NCI-H69 (cell line): ENCODE measurements at places on chromosomes 6 and 20.

GRCh38 chr20:63850689-63851547, 10.4 kb upstream of the ABHD16B start:
- no peak for DNase-seq

DNA sequence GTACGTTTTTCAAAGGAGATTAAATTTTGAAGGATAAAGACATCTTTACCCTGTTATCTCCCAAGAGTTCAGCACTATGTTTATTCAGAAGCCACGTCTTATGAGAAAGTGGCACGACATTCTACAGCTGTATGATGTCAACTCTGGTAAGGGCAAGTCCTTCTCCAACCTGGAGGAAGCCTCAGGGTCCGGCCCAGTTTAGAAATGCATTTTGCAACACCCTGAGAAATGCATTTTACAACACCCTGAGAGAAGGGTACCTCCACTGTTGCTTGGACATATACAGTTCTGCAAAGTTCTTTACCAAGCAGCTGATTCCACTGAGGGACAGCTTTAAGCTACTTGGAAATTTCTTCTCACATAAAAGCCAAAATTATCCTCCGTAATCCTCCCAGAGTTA, 17.5 kb downstream of the NAPB start:
- no peak for DNase-seq

GRCh38 chr20:24235296-24236175, 233.9 kb upstream of the SYNDIG1 start:
- DNase-seq = no peak

DNA sequence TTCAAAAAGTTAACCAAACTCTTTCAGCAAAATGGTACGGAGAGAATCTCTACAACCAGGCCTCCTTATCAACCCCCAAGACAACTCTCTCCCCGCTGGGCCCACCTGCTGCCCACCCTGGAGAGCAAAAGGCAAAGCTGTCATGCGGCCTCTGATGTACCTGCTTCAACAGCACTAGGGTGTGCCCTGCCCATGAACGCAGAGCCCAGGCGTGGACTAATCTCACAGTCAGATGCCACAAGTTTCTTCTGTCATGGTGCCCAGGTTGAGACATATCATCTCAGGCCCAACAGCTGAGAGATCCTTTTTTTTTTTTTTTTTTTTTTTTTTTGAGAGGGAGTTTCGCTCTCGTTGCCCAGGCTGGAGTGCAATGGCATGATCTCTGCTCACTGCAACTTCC, 26.3 kb downstream of the SLC2A4RG start:
- no peak for DNase-seq

- no peak for DNase-seq
Measured at GRCh38 chr6:2872423-2873358, 30.4 kb downstream of the SERPINB9 start.

- no peak for DNase-seq
Measured at GRCh38 chr6:149250951-149251350, 66.6 kb upstream of the TAB2 start.

DNA sequence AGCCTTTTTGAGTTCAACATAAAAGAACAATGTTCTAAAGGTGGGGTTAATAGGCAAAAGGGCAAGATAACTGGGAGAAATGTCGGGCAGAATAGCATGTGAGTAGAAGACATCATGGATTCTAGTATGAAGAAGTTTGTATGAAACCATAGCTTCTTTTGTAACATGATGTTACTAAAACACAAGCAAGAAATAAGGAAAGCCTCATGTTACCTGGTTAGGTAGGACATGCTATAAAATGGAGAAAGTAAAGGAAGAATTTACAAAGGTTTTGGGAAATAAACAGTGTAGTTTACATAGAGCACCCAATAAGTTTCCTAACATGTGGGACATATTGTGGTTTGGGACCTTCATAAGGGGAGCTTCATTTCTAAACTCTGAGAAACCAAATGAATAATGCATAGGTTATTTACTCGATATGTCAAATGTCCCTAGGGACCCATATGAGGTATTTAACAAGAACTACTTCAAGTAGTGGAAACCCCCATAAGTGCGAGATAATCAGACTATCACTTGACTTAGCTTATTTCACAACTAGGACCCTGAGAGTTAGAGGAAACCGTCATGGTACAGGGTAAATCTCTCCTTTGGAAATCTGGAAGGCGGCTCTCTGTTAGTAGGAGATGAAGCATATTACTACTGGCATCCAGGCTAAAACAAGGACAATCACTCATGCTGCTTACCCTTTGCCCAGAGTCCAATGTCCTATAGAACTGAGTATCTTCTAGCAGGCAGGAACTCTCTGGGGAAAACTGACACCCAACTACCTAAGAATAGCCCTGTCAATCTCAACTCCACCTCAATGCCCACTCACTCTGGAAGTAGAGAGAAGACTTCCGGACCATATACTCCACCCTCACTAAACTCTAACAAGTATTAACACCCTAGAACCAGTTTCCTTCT, 57.5 kb downstream of the ILRUN start:
- peak; percentile 22 for DNase-seq

DNA sequence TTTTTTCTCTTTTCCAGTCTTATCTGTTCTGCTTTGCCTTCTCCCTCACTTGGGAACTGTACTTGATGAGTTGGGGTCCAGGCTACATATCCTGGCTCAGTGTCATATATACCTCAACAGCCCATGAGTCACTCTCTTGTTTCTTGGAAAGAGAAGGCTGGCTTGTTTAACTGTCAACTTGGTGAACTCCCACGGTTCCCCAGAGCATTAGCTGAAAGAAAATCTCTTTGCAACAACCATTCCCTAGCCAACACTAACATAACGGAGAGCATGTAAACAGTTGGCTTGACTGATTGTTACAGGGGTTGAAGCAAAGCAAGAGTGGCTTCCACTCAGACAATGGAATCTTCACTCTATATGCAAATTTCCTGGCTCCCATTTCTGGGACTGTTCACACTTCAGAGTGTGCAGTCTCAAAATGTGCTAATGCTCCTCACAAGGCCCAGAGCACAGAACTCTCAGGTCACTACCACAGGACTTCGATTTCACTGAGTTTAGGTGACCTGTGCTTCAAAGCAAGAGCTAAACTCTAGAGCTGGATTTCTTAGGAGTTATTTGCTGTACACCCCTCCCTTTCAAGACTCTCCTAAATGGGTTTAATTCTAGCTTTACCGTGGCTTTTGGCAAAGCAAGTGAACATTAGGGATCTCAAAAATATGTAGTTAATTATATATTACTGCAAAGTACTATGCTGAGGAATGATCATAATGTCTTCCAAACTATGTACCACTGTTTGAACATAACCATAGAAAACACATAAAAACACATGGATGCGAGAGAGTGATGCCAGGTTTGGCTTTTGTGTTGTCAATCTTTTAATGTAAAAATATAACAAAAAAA, 609.8 kb downstream of the RFPL4B start:
- DNase-seq = no peak

- no peak for DNase-seq
Measured at GRCh38 chr6:2868637-2869036, 27.0 kb upstream of the SERPINB1 start.

GRCh38 chr6:13226071-13226470, 102.3 kb downstream of the TBC1D7 start:
- DNase-seq = no peak

DNA sequence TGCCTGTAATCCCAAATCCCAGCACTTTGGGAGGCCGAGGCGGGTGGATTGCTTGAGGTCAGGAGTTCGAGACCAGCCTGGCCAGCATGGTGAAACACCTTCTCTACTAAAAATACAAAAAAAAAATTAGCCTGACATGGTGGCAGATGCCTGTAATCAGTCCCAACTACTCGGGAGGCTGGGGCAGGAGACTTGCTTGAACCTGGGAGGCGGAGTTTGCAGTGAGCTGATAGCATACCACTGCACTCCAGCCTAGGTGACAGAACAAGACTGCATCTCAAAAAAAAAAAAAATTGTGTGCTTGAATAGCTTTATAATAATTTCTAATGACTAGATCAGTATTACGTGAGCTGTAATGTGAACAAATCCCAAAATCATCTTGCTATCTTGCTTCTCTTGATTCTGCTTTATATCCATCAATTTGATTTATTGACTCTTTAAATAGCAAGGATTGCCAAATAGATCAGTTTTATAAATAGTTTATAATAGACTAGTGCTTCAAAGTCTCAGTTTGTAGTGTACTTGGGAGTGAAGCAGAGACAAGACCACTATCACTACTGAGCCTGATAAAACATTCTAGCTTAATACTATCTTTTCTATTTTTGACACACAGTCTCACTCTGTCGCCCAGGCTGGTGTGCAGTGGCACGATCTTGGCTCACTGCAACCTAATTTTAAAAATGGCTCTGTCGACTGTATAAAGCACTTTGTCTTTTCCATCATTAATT, 7.1 kb downstream of the AMD1 start:
- peak; percentile 2 for DNase-seq

DNA sequence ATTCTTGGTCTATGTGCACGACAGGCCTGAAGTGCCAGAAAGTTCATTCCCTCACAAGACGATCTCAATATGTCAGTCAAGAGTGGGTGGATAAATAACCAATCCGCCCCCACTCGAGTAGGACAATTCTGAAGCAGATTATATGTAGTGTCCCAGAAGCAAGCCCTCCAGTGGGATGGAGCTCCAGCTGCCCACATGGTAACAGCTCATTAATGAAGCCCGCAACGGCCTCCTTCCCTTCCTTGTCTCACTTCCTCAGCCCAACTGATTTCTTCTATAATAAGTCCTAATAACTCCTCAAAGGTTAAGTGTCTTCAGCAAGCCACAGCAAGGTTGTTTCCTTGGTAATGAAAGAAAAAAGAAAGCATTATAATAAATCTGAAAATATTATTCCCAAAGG, 82.1 kb upstream of the F13A1 start:
- DNase-seq = no peak

GRCh38 chr20:4637081-4637797, 84.5 kb upstream of the PRND start:
- DNase-seq = peak; percentile 22

- no peak for DNase-seq
Measured at GRCh38 chr6:95614094-95614493, 36.8 kb downstream of the MANEA start.

DNA sequence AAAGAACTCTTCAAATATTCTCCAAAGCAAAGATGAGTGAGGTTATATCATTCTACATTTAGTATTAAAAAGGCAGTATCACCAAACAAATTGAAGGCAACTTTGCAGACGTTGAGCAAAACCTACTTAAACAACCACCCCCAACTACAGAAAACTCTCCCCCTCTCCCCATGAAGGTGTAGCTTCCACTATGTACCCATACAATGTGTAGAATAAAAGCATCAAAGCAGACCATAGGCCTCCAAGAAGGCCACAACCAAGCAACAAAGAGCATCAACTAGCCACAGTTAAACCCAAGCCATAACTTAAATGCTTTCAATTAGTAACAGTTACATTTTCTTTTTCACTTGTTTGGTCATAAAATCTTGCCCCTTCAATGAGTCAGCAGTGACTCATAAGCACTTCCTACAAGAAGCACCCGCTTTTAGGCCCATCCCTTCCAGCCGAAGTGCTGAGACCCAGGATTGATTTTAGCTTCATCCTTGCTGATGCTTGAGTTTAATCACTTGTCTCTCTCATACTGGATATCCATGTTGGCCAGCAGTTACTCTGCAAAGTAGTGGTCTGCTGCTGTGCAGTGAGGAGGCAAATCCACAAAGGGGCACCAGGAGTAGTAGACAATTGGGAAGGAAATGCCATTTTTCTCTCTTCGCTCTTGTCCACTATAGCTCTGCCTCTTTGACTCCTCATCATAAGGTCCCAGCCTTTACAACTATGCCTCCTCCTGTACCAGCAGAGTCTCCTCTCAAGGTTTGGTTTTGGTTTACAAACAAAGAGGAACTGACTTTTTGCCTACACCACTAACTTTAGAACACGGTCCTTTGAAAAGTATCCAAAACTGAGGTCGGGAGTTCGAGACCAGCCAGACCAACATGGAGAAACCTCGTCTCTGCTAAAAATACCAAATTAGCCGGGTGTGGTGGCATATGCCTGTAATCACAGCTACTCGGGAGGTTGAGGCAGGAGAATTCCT, 8.4 kb upstream of the NUP153 start:
- DNase-seq = no peak

GRCh38 chr6:92777146-92777740, 642.1 kb downstream of the EPHA7 start:
- peak; percentile 85 for DNase-seq

DNA sequence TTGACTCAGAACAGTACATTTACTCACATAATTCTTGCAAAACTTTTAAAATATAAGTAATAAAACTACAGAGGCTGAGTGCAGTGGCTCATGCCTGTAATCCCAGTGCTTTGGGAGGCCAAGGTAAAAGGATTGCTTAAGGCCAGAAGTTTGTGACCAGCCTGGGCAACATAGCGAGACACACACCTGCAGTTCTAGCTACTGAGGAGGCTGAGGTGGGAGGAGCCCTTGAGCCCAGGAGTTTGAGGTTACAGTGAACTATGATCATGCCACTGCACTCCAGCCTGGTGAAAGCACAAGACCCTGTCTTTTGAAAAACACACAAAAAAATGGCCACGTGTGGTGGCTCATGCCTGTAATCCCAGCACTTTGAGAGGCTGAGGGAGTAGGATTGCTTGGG, 21.8 kb upstream of the MYO6 start:
- DNase-seq = no peak

GRCh38 chr6:14965424-14966075, 280.3 kb upstream of the JARID2 start:
- peak; percentile 57 for DNase-seq

GRCh38 chr6:143009851-143010250, 50.8 kb upstream of the AIG1 start:
- no peak for DNase-seq

DNA sequence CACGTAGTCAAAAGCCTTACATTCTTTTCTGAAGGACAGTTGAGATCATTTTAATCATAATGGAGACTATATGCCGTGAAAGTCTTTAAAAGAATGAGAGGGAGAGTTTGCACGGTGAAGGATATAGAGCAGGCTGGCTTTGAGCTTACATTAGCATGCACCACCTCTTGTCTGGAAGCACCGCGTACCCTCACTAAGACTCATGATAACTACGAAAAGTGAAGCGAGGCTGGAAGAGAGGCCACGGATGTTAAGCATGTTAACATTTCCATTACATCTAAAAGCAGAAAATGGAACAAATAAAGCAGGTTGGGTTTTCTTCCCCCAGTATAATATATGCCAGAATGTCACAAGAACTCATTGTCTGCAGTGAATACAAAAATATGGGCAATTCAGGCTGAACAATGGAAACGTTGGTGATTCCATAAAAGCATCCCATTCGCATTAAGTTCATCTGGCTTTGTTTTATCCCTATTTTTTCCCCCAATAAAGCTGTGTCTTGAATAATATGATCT, 40.6 kb upstream of the NKX2-2 start:
- no peak for DNase-seq

DNA sequence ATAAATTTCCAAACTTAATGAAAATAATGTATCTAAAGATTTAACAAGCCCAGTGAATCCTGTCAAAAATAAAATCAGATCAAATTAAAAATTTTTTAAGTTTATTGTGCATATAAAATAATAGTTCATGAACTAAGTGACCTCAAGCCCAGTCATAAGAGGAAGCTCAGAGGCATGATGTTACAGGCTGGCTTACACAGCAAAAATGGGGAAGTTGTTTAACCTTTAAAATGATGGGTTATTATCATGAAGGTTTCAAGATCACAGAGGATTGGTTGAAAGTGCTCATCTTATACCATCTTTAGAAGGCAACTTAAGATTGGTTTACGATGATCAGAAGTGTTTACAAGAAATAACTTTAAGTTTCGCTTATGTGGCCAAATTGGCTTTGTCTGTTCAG, 102.5 kb downstream of the PAK5 start:
- no peak for DNase-seq
